Esophagus squamous epithelium (tissue), 5 donors: ENCODE measurements at places on chromosomes 13 and 19. TPM values are rescaled to one million over a fixed set of nuclear protein-coding genes. Genes with fewer than 3 reads are reported as not detected.

DNA sequence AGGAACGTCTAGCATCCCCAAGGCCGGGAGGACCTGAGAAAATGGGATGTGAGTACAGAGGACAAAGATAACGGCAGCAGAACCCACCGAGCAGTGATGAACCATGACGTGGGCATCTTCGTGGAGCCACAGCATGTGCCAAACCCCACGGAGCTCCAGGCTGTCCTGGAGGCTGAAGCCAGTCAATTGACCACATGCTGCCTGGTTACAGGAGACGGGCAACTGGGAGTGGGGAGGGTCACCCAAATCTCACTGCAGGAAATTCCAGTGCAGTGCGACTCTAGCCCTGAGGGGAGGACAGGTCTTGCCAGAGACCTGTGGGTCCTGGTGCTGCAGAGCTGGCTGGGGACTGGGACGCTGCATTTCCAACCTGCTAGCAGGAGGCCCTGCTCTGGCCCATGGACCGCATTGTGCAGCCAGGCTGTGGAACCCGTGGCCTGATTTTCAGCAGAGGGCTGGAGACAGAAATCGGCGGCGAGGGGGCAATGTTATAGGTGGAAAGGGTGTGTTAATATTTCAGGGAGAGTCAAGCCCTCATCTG, 3.2 kb upstream of the GRTP1 start:
- DNase-seq = no peak
- H3K4me1 ChIP-seq = peaks cover 29% of the 10 kb centered on the region
- peaks cover 29% of the 10 kb centered on the region for H3K27me3 ChIP-seq

DNA sequence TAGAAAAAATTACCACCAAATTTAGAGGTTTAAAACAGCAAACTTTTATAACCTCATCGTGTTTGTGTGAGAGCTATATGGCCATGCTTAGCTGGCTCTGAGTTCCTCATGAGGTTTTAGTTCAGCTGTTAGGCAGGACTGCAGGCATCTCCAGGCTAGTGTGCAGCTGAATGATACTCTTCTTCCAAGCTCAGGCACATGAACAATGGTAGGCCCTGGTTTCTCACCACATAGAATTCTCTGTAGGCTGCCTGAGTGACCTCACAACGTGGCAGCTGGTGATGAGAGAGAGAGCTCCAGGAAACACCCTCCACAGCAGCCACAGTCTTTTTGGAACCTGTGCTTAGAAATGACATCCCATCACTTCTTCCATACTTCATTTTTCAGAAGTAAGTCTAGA, 540.6 kb upstream of the MIR17HG start:
- H3K4me3 ChIP-seq = no peak overlapping the region
- no peak overlapping the region for H3K27ac ChIP-seq
- H3K4me1 ChIP-seq = no peaks in the 10 kb centered on the region

DNA sequence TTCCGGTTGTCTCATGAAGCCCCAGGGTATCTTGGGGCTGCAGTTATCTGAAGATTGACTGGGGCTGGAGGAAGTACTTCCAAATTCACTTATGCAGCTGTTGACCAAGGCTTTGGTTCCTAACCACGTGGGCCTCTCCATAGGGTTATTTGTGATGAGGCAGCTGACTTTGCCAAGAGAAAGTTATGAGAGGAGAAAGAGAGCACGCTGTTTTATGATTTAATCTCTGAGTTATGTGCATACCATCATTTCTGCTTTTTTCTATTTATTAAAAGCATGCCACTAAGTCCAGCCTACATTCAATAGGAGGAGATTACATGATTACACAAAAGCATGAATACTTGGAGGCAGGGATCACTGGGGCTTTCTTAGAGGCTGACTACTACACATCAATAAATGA, 215.5 kb downstream of the NHLRC3 start:
- H3K36me3 ChIP-seq = no peaks in the 10 kb centered on the region
- H3K4me3 ChIP-seq = no peak overlapping the region
- H3K27ac ChIP-seq = no peak overlapping the region
- no peaks in the 10 kb centered on the region for H3K4me1 ChIP-seq
- DNase-seq = no peak
- no peaks in the 10 kb centered on the region for H3K27me3 ChIP-seq

DNA sequence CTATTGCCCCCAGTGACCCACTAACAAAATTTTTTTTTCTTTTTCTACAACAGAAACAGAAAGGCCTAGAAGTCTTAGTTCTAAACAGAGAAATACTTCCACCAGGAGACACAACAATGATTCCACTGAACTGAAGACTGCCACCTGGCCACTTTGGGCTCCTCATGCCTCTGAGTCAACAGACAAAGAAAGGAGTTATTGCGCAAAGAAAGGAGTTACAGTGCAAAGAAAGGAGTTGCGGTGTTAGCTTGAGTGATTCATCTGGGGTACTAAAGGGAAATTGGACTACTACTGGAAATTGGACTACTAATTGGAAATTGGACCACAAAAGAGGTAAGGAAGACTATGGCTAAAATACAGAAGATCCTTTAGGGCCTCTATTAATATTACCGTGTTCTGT, 116.6 kb downstream of the PCDH17 start:
- DNase-seq = no peak
- H3K4me1 ChIP-seq = no peaks in the 10 kb centered on the region
- no peak overlapping the region for H3K4me3 ChIP-seq
- no peaks in the 10 kb centered on the region for H3K36me3 ChIP-seq
- no peaks in the 10 kb centered on the region for H3K27me3 ChIP-seq

GRCh38 chr19:1266129-1266915, 2.8 kb upstream of the CIRBP start:
- peaks cover 71% of the 10 kb centered on the region for H3K4me1 ChIP-seq
- H3K4me3 ChIP-seq = peak overlapping the region; percentile 43
- H3K27ac ChIP-seq = peak overlapping the region; percentile 86
- H3K27me3 ChIP-seq = no peaks in the 10 kb centered on the region
- no peaks in the 10 kb centered on the region for H3K36me3 ChIP-seq

- no peaks in the 10 kb centered on the region for H3K4me1 ChIP-seq
- no peak overlapping the region for H3K27ac ChIP-seq
- no peak overlapping the region for H3K4me3 ChIP-seq
- no peak for DNase-seq
Observed at GRCh38 chr19:30804751-30805150, 432.6 kb downstream of the ZNF536 start.

DNA sequence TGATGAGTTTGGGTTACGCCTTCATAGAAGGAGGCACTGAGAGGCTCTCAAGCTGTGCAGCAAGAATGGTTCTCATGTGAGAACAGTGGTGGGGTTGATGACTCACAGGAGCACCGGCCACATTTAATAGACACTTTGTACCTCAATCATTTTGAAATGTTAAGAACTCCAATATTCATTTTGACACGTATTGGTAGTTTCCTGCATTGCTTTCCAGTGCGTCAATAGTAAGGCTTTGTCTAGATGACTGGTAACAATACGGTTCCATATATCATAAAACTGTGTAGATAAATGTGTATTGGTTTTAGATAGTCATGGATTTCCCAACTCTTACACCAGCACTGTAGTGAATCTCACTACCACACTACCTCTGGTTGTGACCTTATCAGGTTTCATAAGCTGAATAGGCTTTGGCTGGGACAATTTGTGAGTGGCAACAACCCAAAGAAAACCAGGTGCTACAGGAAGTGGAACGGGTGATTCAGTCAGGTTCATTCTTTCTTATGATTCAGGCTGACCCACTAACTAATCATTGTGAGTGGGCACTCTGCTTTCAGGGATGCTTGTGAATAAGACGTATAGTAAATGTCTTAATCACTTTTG, 362.6 kb downstream of the KLF5 start:
- no peaks in the 10 kb centered on the region for H3K36me3 ChIP-seq
- H3K27me3 ChIP-seq = no peaks in the 10 kb centered on the region
- no peak overlapping the region for H3K4me3 ChIP-seq
- no peaks in the 10 kb centered on the region for H3K4me1 ChIP-seq
- peak overlapping the region; percentile 79 for H3K27ac ChIP-seq

GRCh38 chr19:53853707-53854106, 14.0 kb upstream of the MYADM start:
- no peak for DNase-seq
- no peak overlapping the region for H3K27ac ChIP-seq
- peaks cover 22% of the 10 kb centered on the region for H3K4me1 ChIP-seq

Gene APC2
- total RNA-seq = not detected

Gene C19orf85
- not detected for total RNA-seq

Gene MISP3
- total RNA-seq = 8.9 TPM

Gene LRRC4B
- total RNA-seq = 0.18 TPM

Gene RNASEH2B
- 11.1 TPM for total RNA-seq
